ENCODE measurements at places on chromosomes 3 and 15.

GRCh38 chr15:65077981-65078352, 1.4 kb downstream of the KBTBD13 start:
- DNase-seq, result peak; percentile 91

GRCh38 chr15:42483677-42484076, 7.3 kb downstream of the ZNF106 start:
- no peak for DNase-seq

DNA sequence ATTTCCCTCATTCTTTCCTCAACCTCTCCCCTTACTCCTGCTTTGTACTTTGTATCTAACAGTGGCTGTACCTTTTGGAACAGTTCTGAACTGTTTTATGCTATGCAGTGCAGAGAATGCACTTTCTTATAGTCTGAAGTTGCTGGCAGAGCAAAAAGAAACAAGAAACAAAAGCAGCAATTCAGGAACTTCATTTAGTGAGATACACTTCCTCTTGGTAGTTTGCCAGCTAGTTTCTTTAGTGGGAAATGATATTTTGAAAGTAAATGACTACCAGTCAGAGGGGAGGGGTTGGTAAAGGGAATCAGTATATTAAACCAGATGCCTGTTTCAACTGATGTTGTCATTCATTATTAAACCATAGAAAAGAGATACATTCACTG, 55.0 kb upstream of the CHD2 start:
- peak; percentile 89 for DNase-seq

DNA sequence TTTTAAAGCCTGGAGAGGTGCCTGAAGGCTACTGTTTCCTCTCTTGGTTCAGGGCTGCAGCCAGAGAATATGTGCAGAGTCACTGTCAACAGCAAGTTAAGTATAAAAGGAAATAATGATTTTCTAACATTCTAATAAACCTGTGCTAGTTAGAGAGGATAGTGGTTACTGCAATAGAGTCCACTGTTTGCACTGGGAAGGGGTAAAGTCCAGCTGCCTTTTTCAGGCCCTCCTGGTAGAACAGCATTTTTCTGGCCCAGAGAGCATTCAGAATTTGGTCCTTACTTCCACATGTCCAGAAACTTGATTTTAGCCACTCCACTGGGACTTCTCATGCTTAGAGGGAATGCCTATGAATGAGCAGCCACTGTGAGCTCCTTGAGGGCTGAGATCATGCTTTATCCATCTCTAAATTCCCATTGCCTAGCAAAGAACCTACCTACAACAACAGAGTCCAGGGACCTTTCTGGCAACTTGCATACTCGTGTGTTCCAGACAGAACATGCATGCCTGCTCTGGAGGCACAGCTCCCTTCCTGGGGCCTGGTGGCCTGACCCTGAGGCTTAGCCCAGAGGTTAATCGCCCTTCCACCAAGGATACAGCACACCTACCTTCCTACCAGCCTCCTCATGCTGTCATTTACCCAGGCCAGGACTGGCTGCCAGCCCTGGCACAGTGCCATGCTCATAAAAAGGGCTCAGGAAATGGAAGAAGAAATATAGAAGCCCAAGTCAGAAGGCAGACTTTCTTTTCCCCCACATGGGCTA, 50.3 kb upstream of the ATP13A3 start:
- DNase-seq, result peak; percentile 80

DNA sequence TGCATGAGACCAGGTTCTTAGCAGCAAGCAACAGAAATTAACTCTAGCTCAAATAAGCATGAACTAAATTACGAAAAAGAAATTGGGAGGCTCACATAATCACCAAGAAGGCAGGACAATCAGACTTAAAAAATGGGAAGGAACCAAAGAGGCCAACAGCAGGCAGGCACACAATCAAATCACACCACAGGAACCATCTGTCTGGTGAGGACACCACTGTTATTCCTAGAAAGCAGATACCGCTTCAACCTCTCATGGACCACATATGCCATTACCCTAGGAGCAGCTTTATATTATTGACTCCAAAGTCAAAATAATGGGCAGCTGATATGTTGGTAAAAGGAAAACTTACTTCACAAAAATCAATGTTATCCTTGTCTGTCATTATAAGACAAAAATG, 51.6 kb downstream of the SUCLG2 start:
- DNase-seq, result no peak

DNA sequence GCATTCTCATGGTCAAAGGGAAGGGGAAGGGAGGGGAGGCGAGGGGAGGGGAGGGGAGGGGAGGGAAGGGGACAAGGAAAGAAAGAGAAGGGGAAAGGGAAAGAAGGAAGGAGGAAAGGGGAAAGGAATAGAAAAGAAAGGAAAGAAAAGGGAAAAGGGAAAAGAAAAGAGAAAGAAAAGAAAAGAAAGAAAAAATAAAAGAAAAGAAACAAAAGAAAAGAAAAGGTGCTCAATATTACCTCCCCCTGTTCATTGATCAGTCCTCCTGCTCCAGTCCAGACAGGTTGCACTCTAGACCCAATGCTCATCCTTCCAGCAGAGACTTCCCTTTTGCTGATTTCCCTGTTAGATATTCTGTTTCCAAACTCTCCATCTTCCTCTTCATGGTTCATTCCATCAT, 18.0 kb upstream of the OR5K3 start:
- DNase-seq, result no peak

GRCh38 chr3:3305084-3305483, 125.6 kb upstream of the CRBN start:
- no peak for DNase-seq

DNA sequence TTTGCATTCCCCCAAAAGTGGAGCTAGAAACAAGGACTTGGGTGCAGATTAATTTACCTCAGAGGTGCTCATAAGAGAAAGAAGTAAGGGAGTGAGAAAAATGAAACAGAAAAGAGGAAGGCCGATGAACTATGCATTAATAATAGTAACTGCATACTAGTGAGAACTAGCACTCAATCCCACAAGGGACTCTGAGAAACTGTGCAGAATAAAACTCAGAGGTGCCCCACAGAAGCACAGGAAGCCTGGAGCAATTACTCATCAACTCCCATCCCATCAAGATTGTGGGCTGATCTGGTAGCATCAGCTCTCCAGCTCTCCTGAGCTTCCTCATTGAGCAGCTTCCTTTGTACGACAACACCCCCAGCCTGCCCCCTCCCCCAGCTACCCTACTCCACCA, 50.8 kb downstream of the CLDN18 start:
- no peak for DNase-seq

- no peak for DNase-seq
Measured at GRCh38 chr3:186825872-186826409, 16.6 kb upstream of the ADIPOQ start.

DNA sequence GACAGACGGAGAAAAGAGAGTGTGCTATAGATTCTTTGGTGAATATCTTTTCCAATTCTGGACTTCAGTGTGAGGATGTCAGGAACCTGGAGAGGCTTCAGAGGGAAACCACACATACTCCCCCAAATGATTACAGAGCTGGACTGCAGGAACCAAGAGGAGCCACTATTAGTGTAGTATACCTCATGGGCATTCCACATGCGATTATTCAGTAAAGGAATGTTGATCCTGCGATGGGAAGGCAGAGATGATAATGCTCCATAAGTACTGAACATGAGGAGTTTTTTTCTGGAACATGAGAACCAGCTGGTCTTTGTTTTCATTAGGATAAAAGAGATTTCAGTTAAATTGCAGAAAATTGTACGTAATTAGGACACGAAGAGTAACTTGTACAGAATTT, 18.7 kb downstream of the STARD9 start:
- no peak for DNase-seq

DNA sequence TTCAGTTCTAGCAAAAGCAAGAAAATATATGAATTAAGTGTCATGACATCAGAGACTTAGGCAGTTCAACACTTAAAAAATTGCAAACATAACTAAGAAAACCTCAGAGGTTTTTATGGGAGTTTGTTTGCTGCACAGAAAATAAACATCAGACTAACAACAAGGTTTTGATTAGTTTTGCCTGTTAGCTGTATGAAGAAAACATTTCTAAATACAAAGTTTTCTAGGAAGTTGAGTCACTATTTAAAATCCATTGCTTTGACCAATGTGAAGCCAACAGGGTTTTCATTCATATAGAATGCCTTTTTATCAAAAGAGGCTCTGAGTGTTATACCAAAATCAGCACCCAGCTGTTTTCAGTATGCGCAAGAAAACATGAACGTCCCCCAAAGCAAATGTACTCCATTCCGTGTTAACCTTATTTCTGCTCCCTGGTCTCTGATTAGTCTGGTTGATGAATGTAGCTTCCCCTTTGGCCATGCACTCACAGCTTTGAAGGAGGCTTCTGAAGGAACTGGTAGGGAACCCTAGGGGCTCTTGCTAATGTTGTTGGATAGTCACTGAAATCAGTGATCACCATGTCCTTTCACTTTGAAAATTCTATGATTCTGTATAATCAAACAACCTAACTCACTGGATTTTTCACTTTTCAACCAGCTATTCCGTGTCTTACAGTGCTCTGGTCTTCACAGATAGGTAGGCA, 89.6 kb upstream of the TSEN2 start:
- no peak for DNase-seq

DNA sequence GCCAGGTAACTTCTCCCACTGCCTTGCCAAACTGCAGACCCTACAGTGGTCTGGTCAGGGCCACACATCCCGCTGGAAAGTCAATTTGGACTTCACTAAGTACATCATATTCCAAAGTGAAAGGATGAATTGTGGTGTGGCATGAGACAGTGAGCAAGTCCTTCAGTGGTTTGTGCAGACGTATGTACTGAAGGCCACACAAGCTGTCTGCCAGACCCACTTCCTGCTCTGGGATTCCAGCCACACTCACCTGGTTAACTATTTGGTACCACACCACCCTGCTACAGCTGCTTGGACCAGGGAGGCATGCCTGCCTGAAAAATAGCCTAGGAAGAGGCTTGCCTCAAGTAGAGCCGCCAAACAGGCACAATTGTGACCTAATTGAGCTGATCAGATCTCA, 94.1 kb upstream of the STRIT1 start:
- DNase-seq, result no peak

- no peak for DNase-seq
Measured at GRCh38 chr3:135805752-135806151, 159.8 kb upstream of the PPP2R3A start.

DNA sequence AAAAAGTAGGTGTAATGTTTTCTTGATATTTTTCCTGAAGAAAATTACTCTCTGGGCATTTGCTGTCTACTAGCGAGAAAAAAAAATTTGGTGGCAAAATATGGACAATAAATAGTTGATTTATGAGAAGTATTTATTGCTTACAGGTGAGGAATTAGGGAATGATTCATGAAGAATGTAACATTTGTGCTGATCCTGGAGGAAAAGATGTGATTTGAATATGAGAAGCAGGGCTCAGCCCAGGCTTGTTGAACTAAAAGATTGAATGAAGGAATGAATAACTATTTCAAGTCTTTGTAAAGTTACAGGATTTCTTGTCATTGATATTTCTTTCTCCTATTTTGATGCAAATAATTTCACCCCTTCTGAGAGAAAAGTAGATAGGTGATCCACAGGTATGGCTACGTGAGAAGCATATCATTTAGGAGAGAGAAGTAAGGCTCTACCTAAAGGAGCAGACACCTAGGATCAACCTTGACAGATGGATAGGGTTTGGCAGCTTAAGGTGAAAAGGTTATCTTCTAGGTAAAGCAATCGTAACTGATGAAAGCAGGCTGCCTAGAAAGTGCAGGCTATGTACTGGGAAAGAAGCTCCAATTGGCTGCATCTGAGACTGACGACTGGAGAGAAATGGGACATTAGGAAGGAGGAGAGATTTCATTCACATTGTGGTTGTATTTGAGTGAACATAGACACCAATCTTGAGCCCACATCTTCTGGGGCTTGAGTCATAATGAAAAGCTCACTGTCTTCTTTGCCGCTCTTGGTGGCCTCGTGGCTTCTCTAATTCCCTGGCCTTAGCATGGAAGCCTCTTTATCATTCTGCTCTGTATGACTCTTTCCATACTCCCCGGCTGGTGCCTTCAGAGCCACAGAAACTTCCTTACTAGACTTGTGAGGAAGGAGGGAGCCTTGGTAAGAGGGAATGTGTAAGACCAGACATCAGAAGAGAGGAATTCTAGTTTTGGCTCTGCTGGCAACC, 106.5 kb downstream of the P3H2 start:
- no peak for DNase-seq

DNA sequence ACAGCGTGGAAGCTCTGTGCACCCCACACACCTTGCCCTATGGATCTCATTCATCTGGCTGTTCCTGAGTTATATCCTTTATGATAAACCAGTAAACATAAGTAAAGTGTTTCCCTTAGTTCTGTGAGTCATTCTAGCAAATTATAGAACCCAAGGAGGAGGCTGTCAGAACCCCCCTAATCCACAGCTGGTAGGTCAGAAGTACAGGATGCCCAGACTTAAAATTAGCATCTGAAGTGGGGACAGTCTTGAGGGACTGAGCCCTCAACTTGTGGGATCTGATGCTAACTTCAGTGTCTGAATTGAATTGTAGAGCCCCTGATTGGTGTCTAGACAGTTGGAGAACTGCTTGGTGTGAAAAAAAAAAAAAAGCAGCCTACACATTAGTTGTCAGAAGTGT, 75.1 kb downstream of the B3GNT5 start:
- DNase-seq, result no peak

- peak; percentile 59 for DNase-seq
Measured at GRCh38 chr3:183188895-183189462, 26.4 kb upstream of the LAMP3 start.

GRCh38 chr3:69368129-69368741, 17.7 kb downstream of the FRMD4B start:
- DNase-seq, result no peak

- DNase-seq, result no peak
Measured at GRCh38 chr15:55522742-55523450, 14.9 kb upstream of the DNAAF4 start.

All from stomach (tissue), 19 donors.